Activated CD8-positive, alpha-beta memory T cell treated with anti-CD3 and anti-CD28 coated beads, Interleukin-2, amount 50 U/mL, for 4 hours (primary cell): ENCODE measurements at places on chromosomes 2 and 18.

DNA sequence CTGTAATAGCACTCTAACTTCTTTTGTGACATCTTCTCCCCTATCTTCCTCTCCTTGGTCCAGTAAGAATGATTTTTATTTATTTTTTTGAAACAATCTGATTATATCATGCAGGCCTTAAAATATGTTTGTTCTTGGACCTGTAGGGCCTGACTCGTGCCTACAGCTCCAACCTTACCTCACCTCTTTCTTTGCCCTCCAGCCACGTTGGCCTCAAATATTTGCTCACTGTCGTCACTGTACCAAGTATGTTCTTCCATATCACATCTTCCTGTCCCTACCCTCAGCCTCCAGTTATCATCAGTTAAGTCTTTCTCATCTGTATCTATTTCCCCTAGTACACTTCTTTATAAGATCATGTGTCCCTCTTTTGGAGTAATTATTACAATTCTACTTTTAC is 125.5 kb downstream of the CDH7 start:
- no peak for DNase-seq

DNA sequence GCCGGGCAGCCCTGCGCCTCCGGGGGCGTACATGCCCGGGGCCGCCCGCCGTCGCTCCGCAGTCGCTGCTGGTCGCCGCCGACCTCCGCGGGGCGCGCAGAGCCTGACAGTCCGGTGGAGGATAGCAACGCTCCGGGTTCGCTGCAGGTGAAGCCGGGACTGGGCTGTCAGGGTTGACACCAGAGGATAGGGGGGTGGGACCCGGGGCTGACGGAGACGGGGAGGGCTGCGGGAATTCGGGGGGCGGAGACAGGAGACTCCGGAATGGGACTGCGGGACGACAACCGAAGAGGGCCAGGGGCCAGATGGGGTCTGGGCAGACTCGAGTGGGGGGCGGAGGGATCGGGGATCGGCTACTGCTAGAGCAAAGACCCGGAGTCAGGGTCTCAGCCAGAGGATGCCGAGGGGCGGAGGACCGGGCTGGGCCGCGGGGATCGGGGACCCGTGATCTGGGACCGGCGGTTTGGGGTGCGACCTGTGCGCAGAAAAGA is 403 bp downstream of the TMEM127 start:
- DNase-seq: no peak

DNA sequence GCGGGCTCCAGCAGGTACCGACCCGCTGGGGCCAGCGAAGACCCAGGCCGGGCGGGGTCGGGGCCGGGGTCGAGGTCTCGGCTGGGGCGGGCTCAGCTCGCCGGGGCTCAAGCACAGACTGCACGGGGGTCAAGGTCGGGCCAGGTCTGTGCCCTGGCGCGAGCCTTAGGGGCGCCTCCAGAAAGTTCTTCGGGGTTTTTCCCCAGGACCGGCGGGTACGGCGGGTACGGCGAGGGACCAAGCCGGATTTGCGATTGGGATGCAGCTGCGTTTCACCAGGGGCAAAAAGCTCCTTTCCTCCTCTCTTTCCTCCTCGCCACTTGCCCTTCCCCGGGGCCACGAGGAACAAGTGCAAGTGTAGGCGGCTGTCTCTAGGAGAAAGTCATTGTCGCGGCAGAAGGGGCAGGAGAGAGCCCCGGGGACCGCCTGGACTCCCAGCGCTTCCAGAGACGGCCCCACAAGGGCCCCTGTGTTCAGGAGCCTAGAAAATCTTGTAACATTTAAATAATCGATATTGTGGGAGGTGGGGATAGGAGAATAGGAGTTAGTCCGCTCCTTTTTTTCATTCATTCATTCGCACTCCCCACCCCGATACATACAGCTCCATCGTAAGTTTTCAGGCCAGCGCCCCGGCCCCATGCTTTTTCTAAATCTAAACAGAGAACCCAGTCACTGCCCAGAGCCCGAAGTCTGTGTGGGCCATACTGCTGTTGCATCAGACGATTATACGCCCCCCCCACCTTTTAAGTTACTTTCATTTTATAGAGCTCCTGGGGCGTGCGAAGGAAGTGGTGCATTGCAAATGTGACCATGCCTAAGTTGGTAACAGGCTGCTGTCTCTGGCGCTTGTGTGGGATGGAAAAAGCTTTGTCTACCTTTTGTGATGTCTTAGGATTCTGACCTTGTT is 679 bp downstream of the PMAIP1 start:
- DNase-seq: peak; percentile 60

DNA sequence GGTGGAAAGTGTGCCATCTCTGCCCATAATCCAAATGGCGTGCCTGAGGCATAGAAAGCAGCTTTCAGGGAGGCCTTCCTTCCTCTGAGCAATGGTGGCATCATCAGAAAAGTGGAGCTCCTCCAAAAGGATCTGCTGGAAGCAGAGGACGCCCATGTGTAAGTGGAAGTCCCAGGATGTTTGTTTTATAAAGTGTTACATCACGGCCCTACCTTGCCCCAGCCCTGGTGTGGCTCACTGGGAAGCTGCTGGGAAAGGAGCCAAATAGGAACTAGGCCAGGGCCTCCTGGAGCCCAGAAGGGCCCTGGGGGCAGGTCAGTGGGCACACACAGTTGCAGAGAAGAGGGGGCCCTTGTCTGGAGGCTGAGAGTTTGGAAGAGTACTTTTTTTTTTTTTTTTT is 4.2 kb upstream of the ODC1 start:
- DNase-seq: no peak
